Suprapubic skin (tissue), 4 donors: ENCODE measurements at places on chromosomes 4 and X.

GRCh38 chrX:118974908-118975671 is 672 bp downstream of the LONRF3 start:
- no peaks in the 10 kb centered on the region for H3K36me3 ChIP-seq
- peaks cover 25% of the 10 kb centered on the region for H3K4me1 ChIP-seq
- H3K27ac ChIP-seq: peak overlapping the region; percentile 75
- H3K27me3 ChIP-seq: peaks cover 9% of the 10 kb centered on the region

DNA sequence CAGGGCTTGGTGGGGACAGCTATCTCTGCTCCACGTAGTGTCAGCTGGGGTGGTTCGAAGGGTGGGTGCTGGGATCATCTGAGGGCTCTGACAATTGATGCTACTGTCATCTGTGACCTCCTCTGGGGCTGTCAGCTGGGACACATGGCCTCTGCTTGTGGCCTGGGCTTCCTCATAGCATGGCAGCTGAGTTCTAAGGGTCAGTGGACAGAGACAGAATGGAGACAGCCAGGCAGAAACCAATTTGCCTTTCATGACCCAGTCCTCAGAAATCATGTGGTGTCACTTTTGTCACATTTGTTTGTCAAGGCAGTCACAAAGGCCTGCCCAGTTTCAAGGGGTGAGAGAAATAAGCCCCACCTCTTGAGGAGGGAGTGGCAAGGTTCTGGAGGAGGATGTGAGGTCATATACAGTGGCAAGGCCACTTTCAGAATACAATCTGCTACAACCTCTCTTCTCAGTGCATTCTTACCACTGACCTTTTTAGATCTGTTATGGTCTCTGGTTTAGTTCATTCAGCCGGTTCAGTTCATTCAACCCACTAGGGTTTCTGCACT is 103.6 kb upstream of the BCOR start:
- no peak overlapping the region for H3K27ac ChIP-seq
- H3K4me3 ChIP-seq: no peak overlapping the region
- no peaks in the 10 kb centered on the region for H3K27me3 ChIP-seq
- H3K36me3 ChIP-seq: no peaks in the 10 kb centered on the region

- H3K27ac ChIP-seq: no peak overlapping the region
- no peak for DNase-seq
- H3K27me3 ChIP-seq: no peaks in the 10 kb centered on the region
Observed at GRCh38 chrX:96126182-96126581, 558.5 kb upstream of the DIAPH2 start.

- no peak overlapping the region for H3K27ac ChIP-seq
- DNase-seq: no peak
- H3K4me3 ChIP-seq: no peak overlapping the region
- H3K4me1 ChIP-seq: no peaks in the 10 kb centered on the region
- no peaks in the 10 kb centered on the region for H3K27me3 ChIP-seq
Observed at GRCh38 chrX:96387801-96388200, 296.8 kb upstream of the DIAPH2 start.

GRCh38 chr4:80182237-80182866 is 15.0 kb upstream of the PRDM8 start:
- no peak for DNase-seq
- peaks cover 32% of the 10 kb centered on the region for H3K4me1 ChIP-seq
- no peak overlapping the region for H3K27ac ChIP-seq
